Left renal cortex interstitium (tissue), 4 donors: ENCODE measurements at places on chromosomes 11 and 22.

DNA sequence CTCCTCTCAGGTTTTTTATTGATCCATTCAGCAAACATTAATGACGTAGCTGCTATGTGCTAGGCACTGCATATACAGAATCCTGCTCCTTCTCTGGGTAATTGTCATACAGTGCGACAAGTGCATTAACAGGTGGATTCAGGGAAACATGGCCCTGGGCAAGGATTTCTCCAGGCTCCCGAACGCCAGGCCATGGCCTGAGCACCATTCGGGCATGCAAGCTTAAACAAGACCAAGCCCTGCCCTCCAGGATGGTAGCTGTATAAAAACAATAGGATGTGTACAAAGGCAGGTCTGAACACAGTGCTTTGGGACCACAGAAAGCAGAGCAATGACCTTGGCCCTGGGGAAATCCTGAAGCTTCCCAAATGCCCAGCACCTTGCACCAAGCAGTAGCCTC lies 9.1 kb upstream of the SYT7 start:
- DNase-seq = no peak

- no peak for DNase-seq
These were observed 1.3 kb upstream of the NDUFC2 start for GRCh38 chr11:78080818-78081495.

GRCh38 chr22:17705951-17706900 lies 67.7 kb downstream of the BCL2L13 start:
- DNase-seq = no peak

- DNase-seq = no peak
These were observed 21.8 kb upstream of the UPB1 start for GRCh38 chr22:24473284-24473683.

DNA sequence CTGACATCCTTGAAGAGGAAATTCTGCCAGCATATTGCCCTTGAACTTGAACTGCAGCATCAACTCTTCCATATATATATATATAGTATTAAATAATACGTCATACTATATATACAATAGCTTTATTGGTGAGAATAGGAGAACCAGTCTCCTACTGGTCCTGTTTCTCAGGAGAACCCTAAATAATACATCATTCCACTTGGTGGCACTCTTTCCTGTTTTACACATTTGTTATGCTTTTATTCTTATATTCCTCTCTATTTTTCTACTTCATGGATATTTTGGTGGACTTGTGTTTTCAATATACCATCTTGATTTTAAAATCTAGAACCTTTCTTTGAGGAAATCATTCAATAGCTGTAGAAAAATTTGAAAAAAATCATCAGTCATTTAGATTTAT lies 193.3 kb downstream of the TRPC6 start:
- DNase-seq = no peak

- DNase-seq = no peak
These were observed 82.0 kb downstream of the SLC1A2 start for GRCh38 chr11:35337136-35337913.

DNA sequence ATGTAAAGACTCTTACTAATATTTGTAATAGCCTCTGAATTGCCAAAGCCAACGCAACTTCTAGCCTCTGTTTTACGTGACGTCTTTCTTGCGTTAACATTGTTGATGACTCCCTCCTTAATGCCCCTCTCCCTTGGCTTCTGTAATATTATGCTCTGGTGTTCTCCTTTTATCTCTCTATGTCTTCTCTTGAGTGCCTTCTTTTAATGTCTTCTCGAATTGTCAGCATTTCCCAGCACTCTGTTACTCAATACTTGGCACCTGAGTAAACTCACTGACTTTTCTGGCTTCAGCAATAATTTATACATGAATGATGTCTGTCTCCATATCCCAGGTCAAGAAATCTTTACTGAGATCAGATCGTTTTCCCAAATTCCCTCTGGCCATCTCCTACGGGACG lies 68.5 kb upstream of the DDI1 start:
- no peak for DNase-seq

GRCh38 chr11:72439455-72439854 lies 5.1 kb upstream of the CLPB start:
- no peak for DNase-seq
